Activated CD4-positive, alpha-beta T cell treated with anti-CD3 and anti-CD28 coated beads, Interleukin-10, Interleukin-2, amounts not matched to agents 100 ng/mL and 50 ng/mL, durations not matched to agents 16 hours and 8 hours (primary cell): ENCODE measurements at places on chromosomes 7 and 10.

DNA sequence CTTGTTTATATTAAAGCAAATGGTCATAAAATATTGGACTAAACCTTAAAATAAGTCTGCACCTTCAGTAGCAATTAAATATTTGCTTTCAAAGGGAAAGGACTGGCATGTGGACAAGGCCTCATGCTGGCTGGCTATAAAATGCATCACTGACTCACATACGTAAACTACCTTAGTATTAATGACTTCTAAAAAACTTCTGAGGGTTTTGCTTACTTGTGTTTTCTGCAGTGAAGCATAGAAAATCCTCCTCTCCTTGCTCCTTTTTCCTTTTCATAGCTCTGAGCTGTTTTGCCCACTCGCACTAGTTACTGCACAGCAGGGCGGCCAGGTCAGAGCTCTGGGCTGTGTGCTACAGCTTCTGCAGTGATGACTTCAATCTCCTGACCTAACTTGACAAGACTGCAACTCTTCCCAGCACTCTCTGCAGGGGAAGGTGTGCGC, 82.3 kb downstream of the CUL2 start:
- DNase-seq = no peak

DNA sequence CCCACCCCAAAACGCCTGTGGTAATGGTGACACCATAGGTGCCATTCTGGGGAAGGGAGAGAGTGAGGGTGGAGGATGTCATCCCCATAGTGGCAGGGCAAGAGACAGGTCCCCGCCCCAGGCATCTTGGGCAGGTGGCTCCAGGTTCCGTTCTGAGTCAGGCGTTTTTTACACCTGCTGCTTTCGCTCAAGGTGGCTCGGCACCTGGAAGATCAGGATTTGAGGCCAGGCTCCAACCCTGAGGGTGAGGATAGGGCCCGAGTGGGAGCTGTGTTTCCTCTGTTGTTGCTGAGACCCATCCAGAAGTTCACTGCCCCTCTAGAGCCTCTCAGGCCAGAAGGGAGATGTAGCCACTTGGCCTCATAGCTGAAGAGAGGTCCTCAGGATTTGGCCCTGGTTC, 36.6 kb upstream of the DUSP5 start:
- no peak for DNase-seq

DNA sequence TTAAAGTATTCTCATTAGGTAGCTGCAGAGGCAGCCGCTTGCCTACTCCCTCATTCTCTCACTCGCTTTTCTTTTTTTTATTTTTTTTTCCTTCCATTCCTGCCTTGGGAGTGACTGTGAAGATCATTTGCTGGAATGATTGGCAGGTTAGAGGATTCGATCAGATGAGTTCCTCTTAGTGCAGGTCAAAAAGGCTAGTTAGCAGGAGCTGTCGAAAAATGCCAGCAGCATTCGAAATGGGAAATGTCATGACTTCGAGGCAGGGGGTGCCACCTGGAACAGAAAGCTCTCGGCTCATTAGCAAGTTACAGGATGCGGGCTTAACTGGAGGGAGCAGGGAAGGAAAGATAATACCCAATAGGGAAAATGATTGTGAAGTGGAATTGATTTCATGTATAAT, 137.5 kb upstream of the FZD1 start:
- DNase-seq = no peak

DNA sequence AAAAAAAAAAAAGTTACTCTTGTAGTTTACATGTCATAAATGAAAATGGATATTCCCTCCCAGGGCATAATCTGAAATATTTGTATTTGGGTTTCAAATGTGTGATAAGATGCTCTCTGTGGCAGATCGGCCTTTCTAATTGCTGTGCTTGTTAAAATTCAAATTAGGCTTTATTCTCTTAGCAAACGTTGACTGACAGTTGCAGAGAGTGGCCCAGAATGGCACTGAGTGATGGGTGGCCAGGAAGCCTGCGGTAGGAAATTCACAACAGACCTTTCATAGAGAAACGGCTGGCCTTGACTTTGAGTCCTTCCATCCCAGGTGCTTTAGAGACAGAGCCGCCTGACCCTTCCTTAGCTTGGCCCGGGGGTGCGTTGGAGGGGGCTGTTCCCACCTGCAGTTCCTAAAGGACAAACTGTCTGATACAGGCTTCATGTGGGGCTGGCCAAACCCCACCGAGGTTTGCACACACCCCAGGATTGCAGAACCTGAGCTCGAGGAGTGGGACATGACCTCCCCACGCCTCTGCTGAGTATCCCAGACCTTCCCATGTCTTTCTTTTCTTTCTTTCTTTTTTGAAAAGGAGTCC, 152.7 kb downstream of the CUX1 start:
- DNase-seq = no peak

DNA sequence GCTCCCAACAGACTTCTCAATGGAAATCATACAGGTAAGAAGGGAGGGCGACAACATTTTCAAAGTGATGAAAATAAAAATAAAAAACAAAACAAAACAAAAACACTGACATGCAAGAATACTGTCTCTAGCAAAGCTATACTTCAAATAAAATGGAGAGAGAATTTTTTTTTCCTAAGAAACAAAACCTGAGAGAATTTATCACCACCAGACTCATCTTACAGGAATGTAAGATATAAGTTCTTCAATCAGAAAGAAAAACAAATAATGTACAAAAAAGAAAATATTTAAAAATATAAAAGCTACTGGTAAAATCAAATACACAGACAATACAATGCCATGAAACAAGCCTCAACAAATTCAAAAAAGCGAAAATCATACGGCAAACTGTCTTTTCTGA, 113.2 kb downstream of the NRBF2 start:
- DNase-seq = no peak

DNA sequence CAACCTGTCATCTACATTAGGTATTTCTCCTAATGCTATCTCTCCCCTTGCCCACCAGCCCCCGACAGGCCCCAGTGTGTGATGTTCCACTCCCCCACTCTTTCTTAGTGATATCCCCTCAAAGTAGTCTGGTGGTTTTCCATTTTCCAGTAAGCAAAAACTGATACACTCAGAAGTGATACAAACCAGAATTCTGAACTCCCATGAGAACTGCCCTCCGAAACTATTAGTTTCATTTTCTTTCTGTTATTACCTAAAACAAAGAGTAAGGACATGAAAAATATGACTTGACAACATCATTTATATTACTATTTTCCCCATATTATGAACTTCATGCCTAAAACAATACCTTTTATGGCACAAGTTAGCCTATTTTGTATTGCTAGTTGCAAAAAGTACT, 175.0 kb downstream of the OTUD1 start:
- DNase-seq = no peak

- DNase-seq = no peak
Observed at GRCh38 chr7:91344911-91345310, 80.7 kb downstream of the FZD1 start.

- no peak for DNase-seq
Observed at GRCh38 chr10:113402602-113403001, 150.3 kb upstream of the HABP2 start.

DNA sequence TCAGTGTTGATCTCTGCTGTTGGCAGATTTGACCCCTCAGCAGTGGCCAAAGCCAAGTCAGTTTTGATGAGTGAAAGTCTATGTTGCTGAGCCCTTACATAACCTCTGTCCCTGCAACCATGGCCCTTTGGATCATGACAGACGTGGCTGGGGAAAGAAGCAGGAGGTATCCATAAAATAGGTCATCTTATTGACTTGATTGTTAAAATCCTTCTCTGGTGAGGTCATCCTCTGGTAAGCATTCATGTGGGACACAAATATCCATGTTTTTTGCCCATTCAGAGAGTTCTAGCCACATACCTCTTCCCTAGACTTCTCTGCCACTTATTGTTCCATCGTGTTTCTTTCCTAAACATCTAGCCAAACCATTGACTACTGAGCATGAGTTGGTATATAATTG, 251.9 kb upstream of the PTER start:
- no peak for DNase-seq

GRCh38 chr10:46222364-46222935, 64.3 kb upstream of the ANTXRL start:
- no peak for DNase-seq

DNA sequence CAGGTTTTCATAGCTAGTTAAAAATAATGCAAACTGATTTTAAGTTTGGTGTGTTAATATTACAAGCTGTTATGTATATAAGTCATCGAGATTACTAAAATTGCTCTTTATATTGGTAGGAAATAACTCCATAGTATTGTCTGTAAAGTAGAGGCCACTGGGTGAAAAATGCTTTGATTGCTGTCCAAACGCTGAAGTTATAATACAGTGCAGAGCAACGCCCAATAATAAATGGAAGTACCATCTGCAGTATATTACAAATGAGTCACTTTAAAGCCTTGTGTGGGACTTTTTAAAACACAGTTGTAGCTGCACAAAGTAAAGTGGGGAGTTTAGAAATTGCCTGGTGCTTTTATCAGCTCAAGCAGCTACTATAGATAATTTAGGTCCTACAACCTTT, 196.1 kb downstream of the NXPH1 start:
- no peak for DNase-seq

- DNase-seq = no peak
Observed at GRCh38 chr10:52351914-52352330, 37.8 kb downstream of the DKK1 start.

- DNase-seq = no peak
Observed at GRCh38 chr7:106756884-106757283, 95.9 kb upstream of the CCDC71L start.

- no peak for DNase-seq
Observed at GRCh38 chr7:115678086-115678982, 352.2 kb downstream of the TFEC start.

- DNase-seq = no peak
Observed at GRCh38 chr7:65477326-65477725, 103.7 kb downstream of the ZNF92 start.

DNA sequence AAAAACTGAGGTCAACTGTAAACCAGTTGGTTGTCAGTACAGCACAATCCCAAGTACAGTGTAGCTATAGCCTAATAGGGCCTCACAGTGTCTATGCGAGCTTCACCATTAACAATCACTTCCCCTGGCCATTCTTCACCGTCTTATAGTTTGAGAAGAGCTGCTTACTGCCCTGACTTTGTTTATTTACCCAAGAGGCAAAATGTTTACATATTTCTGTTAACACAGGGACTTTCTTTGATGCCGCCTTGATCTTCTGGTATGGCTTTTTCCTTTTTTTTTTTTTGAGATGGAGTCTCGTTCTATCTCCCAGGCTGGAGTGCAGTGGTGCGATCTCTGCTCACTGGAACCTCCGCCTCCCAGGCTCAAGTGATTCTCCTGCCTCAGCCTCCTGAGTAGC, 3.3 kb downstream of the MYOF start:
- DNase-seq = no peak

GRCh38 chr7:150688630-150689029, 3.1 kb downstream of the GIMAP2 start:
- no peak for DNase-seq

- no peak for DNase-seq
Observed at GRCh38 chr7:45938626-45939302, 17.7 kb upstream of the IGFBP3 start.
